ENCODE measurements at places on chromosomes 11 and 22.

GRCh38 chr11:13376838-13377237, 86.2 kb downstream of the BTBD10 start:
- no peak for DNase-seq

GRCh38 chr11:72808331-72808798, 5.8 kb upstream of the ATG16L2 start:
- DNase-seq, result no peak

DNA sequence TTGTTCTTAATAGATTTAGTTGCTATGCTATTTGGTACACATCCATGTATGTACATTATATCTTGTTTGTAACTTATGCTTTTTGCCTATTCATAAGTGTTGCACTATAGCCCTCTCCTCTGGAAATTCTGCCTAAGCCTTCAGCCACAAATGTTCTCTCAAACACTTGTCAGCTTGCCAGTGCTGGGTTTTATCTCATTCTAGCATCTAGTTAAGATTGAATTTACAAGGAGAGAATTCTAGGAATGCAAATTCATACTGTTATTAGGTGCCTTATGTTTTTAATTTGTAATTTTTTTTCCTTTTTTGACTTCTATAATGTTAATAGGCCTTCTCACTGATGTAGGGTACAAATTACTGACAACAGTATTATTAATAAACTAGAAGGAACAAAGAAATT, 14.6 kb upstream of the CTSC start:
- no peak for DNase-seq

GRCh38 chr11:119149018-119149785, at the start of gene ABCG4:
ABCG4 (plus strand) TSS chr11:119149052; CDS start chr11:119149966, 914 bp downstream.
- no peak for DNase-seq

- DNase-seq, result no peak
Measured at GRCh38 chr11:120635136-120635810, 123.7 kb downstream of the GRIK4 start.

GRCh38 chr22:19762568-19763457, 2.2 kb downstream of the TBX1 start:
- DNase-seq, result no peak

DNA sequence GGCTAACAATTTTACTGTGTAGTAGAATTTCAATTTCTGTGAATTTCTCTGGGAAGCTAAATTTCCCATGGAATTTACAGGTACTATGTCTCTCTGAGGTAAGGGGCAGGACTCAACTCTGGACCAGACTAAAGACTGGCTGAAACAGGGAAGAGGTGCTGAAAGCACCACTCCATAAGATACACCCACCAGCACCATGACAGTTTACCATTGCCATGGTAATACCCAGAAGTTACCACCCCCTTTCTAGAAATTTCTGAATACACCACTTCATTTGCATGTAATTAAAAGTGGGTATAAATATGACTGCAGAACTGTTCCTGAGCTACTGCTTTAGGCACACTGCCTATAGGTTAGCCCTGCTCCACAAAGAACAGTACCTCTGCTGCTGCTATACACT, 274.1 kb downstream of the TTC28 start:
- no peak for DNase-seq

DNA sequence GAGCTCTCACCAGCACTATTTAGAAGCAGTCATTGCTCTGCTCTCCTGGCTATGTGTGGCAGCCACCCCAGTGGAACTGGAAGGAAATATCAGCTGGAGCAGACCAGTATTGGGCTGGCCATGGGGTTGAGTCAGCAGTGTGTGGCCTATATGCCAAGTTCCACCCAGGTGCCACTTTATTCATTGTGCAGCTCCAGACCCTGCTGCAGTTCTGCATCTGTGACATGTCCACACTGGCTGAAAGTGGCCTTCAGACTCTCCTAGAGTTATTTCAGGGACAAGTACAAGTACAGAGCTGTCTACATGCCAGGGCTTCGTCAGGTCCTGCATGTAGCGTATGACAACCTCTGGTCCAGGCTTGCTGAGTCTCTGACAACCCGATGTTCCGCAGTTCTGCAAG, 55.2 kb downstream of the CABIN1 start:
- no peak for DNase-seq

GRCh38 chr11:93287434-93287833, 43.1 kb upstream of the DEUP1 start:
- DNase-seq, result no peak

- DNase-seq, result no peak
Measured at GRCh38 chr11:5171856-5172255, 17.3 kb upstream of the OR52A1 start.

DNA sequence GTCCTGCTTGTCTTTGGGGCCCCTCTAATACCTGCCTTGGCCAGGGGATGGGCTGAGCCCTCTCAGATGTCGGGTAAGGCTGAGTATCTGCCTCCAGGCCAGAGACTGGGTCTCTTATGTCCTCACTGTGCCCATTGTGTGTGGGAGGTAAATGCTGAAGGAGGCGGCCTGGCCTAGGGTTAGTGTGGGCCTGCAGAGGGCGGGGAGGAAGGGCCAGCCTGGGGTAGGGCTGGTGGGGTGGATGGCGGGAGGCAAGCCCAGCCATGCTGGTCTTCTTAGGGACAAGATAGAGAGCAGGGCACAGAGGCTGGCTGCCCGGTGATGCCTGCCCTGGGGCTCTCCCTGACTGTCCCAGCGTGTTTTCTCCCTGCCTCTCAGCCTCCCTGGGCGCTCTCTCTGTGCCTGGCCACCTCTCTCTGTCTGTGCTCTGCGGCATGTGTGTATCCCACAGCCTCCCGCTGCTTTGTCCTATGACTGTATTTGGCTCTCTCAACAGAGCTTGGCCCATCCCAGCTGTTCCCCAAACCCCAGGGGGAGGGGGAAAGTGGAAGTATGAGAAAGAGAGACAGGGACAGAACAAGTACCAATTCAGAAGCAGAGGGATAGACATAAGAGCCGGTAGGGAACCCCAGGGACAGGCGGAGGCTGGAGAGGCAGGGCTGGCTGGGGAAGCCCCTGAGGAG, 57.0 kb downstream of the PDE2A start:
- DNase-seq, result no peak

DNA sequence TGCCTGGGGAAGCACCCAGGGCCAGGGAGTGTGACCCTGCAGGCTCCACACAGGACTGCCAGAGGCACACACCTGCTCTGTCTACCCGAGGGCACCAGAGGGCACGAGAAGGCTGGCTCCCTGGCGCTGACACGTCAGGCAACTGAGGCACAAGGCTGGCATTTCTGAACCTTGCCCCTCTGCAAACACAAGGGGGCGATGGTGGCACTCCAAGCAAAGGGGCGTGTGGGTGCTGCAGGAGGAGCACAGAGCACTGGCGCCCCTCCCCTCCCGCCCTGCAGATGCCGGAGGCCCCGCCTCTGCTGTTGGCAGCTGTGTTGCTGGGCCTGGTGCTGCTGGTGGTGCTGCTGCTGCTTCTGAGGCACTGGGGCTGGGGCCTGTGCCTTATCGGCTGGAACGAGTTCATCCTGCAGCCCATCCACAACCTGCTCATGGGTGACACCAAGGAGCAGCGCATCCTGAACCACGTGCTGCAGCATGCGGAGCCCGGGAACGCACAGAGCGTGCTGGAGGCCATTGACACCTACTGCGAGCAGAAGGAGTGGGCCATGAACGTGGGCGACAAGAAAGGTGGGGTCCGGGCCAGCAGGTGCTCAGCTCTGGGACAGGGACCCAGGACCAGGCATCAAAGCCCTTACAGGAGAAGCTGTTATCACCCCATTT, 20.8 kb upstream of the TXNRD2 start:
- DNase-seq, result peak; percentile 37

- no peak for DNase-seq
Measured at GRCh38 chr11:74204701-74205100, 33.6 kb downstream of the PPME1 start.

DNA sequence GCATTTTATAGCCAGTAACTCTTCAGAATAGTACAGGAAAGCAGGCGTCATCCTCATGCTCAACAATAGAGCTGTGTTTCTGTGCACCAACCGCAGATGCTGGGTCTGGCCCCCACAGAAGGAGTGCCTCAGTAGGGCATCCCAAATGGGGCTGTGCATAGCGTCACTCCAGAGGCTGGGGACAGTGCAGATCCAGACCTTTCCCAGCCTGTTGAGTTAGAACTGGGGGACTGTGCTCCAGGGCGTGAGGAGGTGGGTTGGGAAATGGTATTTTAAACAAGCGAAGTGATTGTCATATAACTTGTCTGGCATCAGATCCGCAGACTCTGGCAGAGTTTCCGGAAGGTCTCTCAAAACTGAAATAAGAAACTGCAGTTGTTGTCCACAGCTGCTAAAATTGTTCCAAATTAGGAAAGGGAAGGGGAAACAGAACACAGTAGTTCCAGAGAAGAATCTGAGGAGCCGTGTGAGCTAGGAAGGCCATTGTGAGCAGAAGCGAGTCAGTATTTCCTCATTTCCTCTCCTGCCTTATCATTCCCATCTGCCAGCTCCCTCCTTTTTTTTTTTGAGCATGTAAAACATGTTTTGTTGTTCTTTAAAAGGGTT, 52.2 kb downstream of the JAM3 start:
- DNase-seq, result no peak

- DNase-seq, result no peak
Measured at GRCh38 chr11:112670806-112671570, 290.2 kb upstream of the NCAM1 start.

DNA sequence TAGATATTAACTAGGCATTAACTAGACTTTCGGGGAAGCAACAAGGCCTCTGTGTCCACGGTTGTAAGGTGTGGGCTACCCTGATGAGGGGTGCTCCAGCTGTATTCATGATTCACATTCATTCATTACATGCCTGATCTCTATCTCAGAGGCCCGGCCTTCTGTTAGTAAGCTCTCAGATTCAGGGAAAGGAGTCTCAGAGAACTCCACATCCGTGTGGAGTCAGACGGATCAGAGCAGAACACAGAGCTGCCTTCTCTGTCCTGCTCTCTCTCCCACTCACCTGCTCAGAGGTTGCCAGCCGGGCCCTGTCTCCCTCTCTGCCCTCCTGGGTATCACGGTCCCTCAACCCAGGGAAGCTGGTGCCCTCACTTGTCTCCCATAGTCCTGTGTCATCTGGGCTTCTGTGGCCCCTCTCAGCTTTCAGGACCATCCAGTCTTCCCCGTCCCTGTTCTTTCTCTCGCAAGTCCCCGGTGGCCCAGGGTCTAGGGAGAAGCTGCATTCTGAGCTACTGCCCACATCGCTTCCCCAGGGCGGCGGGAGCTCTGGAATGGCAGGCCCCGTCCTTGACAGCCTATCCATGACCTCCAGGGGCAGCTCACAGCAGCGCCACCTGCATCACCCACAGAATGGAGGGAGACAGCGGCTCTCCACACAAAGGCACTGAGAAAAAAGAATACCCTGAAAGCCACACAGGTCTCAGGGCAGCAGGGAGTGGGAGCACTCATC, 4.3 kb downstream of the TP53AIP1 start:
- no peak for DNase-seq

DNA sequence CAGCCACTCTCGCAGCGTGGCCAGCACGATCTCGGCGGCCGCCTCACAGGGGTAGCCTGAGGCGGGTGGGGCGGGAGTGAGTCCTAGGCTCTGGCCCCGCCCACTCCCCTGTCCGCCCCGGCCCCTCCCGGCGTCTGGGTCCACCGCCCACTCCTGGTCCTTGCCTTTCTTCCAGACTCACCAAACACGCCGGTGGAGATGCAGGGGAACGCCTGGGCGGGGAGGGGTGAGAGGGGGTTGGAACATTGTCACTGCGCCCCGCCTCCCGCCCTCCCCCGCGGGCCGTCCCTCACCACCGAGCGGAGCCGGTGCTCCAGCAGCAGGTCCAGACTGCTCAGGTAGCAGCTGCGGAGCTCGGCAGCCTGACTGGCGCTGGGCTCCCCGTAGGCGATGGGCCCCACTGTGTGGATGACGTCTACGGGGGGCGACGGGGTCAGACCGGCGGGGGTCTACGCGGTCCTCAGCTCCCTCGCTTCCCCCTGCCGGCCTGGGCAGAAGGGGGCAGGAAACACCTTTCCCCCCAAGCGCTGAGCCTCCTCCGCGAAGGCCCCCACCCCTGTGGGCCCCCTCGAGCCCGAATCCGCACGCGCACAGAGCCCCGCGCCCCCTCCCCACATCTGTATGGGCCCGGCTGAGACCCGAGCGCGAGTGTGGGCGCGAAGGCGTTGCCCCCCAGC, 13.2 kb downstream of the OTUB1 start:
- DNase-seq, result no peak

DNA sequence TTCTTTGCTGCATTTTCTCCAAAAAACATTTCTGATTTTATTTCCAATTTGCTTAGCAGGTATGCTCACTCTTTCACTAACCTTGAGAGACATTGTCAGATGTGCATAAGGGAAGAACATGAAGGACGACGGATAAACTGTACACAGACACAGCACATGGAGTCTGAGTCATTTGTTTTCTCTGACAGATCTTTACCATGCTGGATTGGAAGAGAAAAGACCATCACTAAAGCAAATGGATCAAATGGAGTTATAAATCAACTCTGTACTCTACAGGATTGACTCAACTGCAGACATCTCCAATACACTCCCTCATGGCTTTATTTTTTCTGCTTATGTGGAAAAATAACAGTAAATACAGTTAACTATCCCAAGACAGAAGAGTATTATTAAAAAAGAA, 90.2 kb upstream of the CTSC start:
- no peak for DNase-seq

DNA sequence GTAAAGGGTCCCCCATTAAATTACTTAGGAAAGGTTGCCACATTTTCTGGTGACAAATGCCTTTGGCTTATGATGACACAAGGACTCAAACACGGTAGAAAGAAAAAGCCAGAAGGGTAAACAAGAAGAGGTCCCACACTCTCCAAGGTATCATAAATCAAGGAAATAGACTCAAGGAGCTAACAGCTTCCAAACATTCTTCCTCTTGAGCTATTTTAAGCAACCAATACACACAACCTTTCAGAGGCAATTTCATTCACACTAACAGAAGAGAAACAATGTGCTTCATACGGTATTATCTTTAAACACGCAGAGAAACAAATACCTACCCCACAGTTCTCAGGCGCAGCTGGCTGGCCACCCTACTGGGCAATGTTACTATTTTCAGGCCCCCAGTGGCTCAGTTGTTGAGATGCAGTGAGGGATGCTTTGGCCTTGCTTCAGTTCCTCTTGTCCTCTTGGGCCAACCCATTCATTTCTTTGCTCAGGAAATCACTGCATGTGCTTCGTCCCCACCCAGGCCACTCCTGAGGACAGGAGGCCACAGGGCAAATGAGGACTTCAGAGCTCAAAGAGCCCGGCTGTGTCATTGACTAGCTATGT, 15.8 kb downstream of the ABTB2 start:
- no peak for DNase-seq

DNA sequence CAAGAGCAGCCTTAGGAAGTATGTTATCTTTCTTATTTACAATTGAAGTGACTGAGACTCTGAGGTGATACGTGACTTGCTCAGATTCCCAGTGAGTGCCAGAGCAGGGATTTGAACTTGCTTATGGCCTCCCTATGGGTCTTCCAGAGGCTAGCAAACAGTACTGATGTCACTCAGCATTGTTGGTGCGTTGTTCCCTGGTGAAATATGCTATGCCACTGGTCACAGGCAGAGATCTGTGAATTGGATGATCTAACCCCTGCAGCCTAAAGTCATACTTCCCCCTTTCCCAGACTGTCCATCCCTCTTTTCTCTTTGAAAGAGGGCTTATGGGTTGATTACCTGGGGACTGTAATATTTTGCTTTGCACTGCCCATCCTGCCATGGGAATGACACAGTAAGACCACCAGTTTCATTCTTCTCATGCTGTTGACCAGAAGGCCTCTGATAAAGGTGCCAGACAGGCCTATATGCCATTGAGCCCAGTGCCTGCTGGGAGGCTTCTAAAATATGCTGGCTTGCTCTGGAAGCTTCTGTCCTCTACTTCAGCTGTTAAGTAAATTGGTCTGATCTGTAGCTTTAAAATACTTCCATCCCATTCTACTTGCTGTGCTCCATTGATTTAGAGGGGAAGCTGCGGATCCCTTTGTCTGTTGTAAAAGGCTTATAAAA, 152.2 kb upstream of the E2F8 start:
- DNase-seq, result no peak

All from NCI-H2107 (cell line).